ENCODE measurements at places on chromosomes 12 and 14.

DNA sequence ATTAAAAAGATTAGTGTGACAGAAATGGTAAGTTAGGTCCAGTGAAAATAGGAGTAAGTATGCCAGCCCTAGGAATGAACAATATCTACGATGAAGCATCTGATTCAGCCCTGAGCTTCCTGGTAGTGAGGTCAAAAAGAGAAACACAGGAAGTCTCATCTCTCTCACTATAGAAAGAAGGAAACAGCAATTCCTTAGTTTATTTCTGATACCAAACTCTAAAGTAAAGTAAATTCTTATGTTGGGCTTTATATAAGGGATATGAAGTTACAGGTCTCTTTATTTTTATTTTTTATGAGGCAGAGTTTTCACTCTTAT is 76.7 kb upstream of the RFLNA start:
- DNase-seq = no peak

- DNase-seq = no peak
Observed at GRCh38 chr14:91729756-91730155, 2.1 kb downstream of the CATSPERB start.

DNA sequence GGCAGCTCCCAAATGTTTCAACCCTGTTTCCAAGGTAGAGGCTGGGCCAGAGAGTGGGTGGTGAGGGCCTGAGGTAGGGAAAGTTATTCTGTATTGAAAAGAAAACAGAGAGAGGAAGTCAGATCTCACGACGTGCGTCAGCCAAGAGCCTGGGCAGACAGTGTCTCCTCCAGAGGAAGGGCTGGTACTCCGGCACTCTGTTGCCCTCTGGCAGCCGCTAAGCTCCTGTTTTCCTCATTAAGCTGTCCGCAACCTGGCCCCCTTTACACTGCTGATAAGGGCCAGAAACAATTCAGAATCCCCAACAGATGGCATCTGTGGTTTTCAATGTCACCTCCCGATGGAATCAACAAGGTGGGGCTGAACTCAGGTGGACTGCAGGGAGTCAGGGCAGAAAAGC is 26.0 kb upstream of the LTBP2 start:
- DNase-seq = no peak

DNA sequence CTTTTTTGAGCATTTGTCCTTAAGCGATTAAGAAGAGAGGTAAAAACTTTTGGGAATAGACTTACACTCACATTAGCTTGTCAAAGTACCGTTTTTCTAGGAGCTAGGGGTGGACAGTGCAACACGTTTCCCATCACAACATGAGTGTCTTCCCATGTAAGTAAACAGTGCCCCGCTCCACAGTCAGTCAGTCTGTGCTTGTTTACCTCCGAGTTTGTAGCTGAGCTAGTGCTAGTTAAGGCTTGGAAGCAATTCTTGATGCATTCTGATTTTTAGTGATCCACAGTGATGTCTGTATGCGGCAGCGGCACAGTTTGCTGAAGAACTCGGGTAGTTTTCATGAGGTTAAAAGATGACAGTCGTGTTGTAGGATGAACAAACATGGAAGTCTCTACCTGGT is 941 bp downstream of the ZDHHC17 start:
- no peak for DNase-seq

- no peak for DNase-seq
Observed at GRCh38 chr12:44019118-44019517, 183.2 kb downstream of the TMEM117 start.

DNA sequence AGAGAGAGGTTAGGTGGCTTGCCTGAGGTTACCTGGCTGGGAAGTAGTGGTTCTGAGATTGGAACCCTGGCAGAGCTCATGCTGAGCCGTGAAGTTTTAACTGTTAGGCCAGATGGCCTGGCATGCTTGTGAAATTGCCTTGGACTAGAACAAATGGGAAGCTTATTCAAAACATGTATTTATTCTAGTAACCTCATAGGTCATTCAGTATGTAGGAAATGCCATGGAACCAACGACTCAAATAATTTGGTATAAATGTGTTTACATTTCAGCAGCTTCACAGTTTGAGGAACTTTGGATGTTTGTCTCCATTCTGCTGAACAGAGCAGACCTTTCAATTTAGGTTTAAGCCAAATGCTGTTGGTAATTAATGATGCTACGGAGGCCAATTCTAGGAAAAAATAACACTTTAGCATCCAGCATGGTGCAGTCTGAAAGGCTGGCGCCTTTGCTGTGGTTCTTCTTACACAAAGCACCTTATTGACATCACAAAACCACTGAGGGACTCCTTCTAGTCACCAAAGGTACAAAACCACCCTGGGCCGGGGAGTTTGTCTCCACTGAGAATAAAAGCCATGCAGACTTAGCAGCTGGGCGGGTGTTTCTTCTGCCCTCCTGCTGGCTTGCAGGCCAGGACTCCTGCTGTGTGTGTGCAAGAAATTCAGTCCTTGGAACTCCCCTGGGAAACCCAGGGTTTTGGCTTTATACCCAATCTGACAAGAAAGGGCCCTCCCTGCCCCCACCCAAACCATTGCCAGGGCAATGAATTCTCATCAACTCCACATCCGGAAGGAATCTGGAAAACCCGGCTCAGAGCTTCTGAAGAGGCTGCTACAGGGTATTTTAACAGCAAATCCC is 64.2 kb downstream of the ELK3 start:
- no peak for DNase-seq

GRCh38 chr14:67859169-67859749 is 39.7 kb downstream of the RAD51B start:
- DNase-seq = no peak

GRCh38 chr14:60757567-60758002 is 23.0 kb downstream of the MNAT1 start:
- DNase-seq = no peak

GRCh38 chr12:72269491-72269890 is 2.7 kb upstream of the TRHDE start:
- DNase-seq = no peak

DNA sequence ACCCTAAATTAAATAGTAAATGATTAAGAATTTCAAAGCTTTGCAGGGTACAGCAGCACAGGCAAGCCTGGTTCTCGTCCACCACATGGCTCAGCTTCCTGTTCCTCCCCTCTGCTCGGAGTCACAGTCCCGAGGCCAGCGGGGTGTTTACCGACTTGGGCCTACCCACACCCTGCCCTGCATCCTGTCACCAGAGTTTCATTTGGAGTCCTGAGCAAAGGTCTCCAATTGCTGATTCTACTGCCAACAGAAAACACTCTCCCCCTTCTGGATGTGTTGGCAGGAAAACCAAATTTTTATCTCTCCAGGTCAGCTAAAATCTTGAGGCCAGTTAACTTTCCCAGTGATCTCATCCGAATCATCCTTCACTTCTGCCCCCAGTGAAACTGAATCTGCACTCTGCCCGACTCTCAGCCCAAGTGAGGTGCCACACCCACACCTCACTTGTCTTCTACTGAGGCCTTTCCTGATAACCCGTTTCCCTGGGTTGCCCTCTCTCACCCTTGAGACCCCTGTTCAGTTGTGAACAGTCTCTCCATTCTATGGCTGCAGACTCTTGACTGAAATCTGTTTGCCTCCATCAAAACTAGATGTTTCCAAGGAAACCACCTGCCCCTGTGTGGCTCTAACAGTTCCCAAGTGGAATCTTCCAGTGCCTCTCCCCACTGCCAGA is 71.2 kb downstream of the VCPKMT start:
- DNase-seq = peak; percentile 92

GRCh38 chr14:35993684-35993960 is 167.5 kb downstream of the BRMS1L start:
- DNase-seq = no peak

- DNase-seq = no peak
Observed at GRCh38 chr12:29638528-29638927, 141.0 kb upstream of the OVCH1 start.

GRCh38 chr14:84826294-84826693 is 703.6 kb upstream of the FLRT2 start:
- DNase-seq = no peak

GRCh38 chr14:54322701-54323337 is 74.0 kb upstream of the CDKN3 start:
- DNase-seq = no peak

- no peak for DNase-seq
Observed at GRCh38 chr12:103955811-103956508, 9.7 kb upstream of the TDG start.

Data from mucosa of gallbladder (tissue), 1 donor.